Stimulated activated CD8-positive, alpha-beta memory T cell treated with anti-CD3 and anti-CD28 coated beads, Interleukin-15, amount 100 ng/mL, for 24 hours (primary cell): ENCODE measurements at places on chromosomes 12 and 14.
A peak's percentile ranks its signal among the peaks of the same experiment; 100 is the strongest.

GRCh38 chr12:121352682-121353018 is 439 bp upstream of the ANAPC5 start:
- DNase-seq, result no peak

DNA sequence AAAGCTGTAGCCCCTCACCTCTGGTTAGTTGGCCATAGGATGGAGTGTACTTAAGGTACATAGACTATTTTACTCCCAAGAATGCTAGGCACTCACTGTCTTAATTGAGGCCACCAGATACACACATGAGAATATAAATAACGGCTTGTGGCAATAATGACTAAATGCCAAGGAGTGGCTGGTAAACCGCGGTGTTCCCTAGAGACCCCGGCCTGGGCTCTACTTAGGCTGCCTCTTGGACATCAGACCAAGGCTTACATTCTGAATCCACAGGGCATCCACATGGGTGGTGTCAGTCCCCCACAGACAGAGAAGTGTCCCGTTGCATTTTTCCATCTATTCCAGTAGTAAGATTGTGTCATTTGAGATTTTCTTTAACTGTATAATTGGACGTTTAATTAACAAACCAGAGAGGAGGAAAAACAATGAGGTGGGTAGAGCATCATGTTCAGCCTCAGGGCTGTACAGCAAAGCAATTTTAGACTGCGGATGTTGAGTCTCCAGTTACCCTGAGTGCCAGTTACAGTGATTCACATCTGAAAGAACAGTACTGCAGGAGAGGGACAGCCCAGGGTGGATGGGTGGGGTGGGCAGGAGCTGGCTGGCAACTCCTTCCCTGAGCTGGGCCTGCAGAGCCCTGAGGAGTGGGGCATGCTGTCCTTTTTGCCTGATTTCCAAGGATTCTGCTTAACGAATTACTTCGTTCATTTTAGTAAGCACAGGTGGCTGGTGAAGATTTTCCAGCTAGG is 20.5 kb downstream of the CKB start:
- no peak for DNase-seq

GRCh38 chr14:51093371-51094281 is 1.3 kb downstream of the TRIM9 start:
- DNase-seq, result peak; percentile 6

GRCh38 chr12:77720258-77720657 is 110.4 kb upstream of the NAV3 start:
- DNase-seq, result no peak

DNA sequence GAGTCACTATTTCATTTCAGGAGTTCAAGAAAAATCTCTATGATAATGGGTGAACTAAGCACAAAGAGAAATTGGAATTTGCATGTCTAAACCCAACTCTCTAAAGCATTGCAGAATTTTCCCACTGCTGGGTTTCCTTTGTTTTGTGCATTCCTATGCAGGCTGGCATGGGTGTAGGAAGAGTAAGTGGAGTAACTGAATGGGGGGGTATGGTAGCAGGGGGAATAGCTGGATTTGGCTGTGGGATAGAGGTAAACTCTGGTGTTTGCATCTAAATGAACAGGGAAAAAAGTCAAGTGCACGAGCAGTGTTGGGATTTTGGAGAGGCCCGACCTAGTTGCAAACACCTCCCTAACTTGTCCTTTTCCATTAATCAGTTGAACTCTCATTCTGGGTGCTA is 159.1 kb downstream of the ANO4 start:
- no peak for DNase-seq
